Hepatocyte (in vitro differentiated cells): ENCODE measurements at places on chromosomes 13 and 19. TPM values are rescaled to one million over a fixed set of nuclear protein-coding genes. Genes with fewer than 3 reads are reported as not detected.

SMIM44 gene
- not detected in 2 replicates for total RNA-seq

ZNF547 gene
- total RNA-seq = 1.6 and 5.2 TPM in 2 replicates

DNA sequence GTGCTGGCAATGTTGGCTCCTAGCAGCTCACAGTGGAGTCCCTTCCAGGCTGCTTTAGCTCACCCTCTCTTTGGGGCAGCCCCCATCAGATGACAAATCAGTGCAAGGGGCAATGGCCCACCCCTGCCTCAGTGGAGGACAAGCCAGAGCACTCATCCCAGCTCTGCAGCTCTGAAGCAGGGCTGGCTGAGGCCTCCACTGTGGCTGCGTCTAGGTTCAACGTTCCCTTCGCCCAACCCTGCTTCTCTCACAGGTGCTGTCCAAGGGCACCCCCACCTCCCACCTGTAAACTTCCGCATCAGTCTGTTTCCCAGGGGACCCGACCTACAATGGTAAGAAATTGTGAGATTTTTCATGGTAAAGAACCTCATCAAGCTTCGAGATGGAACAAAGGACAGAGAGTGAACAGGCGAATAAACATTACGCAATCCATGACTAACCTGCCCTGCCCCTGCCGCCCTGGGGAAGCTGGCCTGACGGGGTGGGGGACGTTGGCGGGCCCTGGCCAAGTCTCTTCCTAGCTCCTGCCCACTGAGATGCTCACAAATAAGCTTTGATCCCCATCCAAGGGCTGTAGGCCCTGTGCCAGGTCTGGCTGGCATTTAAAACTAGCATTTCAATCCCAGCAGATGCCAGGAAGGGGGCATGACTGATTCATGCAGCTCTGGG lies 40.5 kb downstream of the DZIP1 start:
- no peak overlapping the region for H3K4me3 ChIP-seq
- H3K27ac ChIP-seq = no peak overlapping the region
- no peaks in the 10 kb centered on the region for H3K36me3 ChIP-seq
- no peaks in the 10 kb centered on the region for H3K4me1 ChIP-seq
- peak; percentile 23 for DNase-seq

DNA sequence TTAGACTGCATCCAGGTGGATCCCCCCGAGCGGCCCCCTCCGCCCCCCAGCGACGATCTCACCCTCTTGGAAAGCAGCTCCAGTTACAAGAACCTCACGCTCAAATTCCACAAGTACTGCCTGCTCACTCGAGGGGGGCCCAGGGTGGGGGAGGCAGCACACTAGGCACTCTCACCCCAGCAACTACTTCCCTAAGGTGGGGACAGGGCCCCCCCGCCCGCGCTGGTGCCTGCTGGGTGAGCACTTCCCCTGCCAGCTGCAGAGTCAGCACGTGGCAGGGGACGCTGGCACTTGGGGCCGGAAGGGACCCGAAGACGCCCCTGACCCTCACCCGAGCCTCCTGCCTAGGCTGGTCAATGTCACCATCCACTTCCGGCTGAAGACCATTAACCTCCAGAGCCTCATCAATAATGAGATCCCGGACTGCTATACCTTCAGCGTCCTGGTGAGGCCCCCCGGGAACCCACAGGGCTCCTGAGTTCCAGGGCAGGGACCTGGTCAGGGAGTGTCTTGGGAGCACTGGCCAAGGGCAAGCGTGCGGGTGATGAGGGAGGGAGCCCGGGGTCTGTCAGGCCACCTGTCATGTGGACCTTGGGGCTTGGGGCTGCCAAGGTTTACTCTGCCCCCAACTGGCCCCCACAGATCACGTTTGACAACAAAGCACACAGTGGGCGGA lies 5.2 kb downstream of the MCOLN1 start:
- DNase-seq = no peak
- H3K27ac ChIP-seq = no peak overlapping the region
- H3K36me3 ChIP-seq = no peaks in the 10 kb centered on the region
- no peaks in the 10 kb centered on the region for H3K27me3 ChIP-seq
- H3K4me3 ChIP-seq = no peak overlapping the region
- H3K4me1 ChIP-seq = peaks cover 7% of the 10 kb centered on the region

DNA sequence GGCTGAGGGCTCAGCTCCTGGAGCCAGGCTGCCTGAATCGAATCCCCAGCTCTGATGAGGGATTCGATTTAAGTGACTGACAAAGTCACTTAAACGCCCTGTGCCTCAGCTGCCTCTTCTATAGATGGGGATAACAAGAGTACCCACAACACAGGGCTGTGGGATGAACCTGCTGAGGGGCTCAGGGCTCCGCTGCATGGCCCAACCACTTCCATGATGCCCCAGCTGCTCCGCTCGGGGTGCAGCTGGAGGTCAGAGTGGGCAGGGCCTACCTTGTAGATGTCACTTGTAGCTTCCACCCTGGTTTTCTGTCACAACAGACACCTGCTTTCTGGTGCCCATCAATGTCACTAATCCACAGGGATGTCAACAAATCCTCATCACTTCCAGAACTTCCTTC lies 39.2 kb downstream of the STK24 start:
- no peak for DNase-seq
- H3K4me1 ChIP-seq = peaks cover 31% of the 10 kb centered on the region
- H3K27me3 ChIP-seq = no peaks in the 10 kb centered on the region
- no peak overlapping the region for H3K27ac ChIP-seq
- no peak overlapping the region for H3K4me3 ChIP-seq

- peak; percentile 69 for DNase-seq
- H3K4me1 ChIP-seq = no peaks in the 10 kb centered on the region
- H3K4me3 ChIP-seq = no peak overlapping the region
- H3K36me3 ChIP-seq = no peaks in the 10 kb centered on the region
- H3K27me3 ChIP-seq = peaks cover 49% of the 10 kb centered on the region
- no peak overlapping the region for H3K27ac ChIP-seq
These were observed 2.3 kb downstream of the SLC5A5 start for GRCh38 chr19:17873786-17874757.

DNA sequence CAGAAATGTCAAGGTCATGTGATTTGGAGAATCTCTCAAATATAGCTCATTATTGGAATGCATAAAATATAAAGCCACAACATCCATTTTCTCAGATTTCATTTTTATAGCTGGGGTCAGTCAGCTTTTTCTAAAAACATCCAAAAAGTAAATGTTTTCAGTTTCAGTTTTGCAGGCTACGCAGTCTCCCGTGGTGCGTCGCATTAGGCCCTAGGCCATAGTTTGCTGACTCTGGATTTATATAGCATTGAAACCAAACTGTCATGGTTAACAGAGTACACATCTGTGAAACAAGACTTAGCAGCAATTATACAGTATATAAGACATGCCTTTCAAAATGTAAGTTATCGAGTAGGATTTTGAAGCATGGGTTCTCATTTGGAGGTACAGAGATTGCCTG lies 140.0 kb downstream of the IRS2 start:
- no peaks in the 10 kb centered on the region for H3K27me3 ChIP-seq
- no peaks in the 10 kb centered on the region for H3K4me1 ChIP-seq
- no peak overlapping the region for H3K27ac ChIP-seq
- H3K36me3 ChIP-seq = no peaks in the 10 kb centered on the region
- DNase-seq = no peak

- H3K27me3 ChIP-seq = no peaks in the 10 kb centered on the region
- H3K4me3 ChIP-seq = no peak overlapping the region
- H3K36me3 ChIP-seq = no peaks in the 10 kb centered on the region
- peaks cover 20% of the 10 kb centered on the region for H3K4me1 ChIP-seq
- H3K27ac ChIP-seq = peak overlapping the region; percentile 63
These were observed 13.5 kb upstream of the SPATA13 start for GRCh38 chr13:24146961-24147569.
